NCI-H1436 treated with DMSO at 0.1 percent for 48 hours (cell line): ENCODE measurements at places on chromosomes 12 and 14.

DNA sequence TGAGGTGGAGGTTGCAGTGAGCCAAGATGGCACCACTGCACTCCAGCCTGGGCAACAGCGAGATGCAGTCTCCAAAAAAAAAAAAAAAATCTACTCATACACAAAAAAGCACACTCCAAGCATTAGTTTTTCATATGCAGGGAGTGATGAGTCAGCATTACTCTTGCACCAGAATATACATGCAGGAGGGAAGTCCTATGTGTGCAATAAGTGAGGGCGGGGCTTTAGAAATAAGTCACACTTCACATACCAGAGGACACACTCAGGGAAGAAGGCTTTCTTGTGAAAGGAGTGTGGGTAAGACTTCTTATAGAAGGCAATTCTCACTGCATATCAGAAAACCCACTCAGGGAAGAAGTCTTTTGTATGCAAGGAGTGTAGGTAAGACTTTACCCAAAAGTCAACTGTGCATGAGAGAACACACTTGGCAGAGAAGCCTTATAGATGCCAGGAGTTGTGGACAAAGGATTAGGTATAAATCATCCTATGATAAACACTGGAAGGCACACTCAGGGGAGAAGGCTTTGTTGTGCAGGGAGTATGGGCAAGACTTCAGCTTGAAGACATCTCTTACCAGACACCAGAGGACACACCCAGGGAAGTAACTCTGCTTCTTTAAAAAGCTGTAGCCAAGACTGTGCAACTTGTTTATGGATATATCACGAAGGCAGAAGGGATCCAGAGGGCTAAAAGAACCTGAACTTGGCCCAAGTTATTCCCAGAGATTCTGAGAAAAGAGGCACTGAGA, 50.5 kb downstream of the ATF7 start:
- no peak for DNase-seq

- DNase-seq = no peak
Measured at GRCh38 chr12:630656-631632, 32.3 kb downstream of the NINJ2 start.

DNA sequence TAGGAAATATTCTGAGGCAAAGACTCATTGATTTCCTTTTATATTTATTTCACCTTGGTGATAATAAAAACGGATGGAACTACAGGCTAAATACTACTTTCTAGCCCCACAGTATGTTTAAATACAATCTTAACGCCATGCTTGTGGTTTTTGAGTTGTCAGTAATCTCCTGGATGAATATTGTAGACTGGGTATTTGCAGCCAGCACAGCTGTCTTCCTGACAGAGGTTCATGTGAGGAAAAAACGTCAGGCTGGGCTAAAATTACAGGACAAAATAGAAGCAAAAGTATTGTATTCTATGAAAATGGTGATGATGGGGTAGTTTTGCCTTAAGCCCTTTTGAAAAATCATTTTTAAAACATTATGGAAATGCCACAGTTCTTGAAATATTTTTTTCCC, 140.9 kb downstream of the CCDC91 start:
- DNase-seq = no peak

DNA sequence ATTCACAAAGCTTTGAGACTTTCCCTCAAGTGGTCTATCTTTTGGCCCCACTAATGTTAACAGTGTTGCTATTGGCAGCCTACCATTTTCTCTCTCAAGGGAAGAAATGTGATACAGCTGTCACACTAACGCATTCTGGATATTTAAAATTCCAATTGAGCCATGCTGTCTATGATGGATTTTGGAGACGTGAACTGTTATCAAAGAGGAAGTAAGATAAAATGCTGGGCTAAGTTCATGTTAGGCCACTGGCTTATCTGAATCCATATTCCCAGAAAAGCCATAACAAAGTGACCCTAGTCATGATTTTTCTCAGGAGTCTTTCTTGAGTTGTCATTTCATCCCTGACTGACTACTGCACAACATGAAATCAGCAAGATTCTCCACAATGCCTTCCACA, 200.2 kb downstream of the PHLDA1 start:
- DNase-seq = no peak

DNA sequence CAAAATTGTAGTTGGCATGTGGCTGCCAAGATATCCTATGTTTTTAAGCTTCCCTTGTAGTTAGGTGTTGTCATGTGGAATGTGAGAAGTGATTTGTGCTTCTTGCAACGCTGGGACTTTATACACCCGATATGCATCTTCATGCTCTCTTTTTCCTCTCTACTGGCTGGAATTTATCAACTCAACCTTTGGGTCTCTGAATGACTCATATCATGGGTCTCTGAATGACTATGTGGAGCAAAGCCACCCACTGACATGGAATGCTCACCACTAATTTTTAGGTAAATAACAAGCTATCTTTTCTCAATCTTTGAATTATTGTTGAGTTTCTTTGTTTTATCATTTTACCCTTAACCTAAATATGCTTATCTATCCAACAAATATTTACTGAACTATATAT, 144.6 kb downstream of the ATP23 start:
- no peak for DNase-seq

DNA sequence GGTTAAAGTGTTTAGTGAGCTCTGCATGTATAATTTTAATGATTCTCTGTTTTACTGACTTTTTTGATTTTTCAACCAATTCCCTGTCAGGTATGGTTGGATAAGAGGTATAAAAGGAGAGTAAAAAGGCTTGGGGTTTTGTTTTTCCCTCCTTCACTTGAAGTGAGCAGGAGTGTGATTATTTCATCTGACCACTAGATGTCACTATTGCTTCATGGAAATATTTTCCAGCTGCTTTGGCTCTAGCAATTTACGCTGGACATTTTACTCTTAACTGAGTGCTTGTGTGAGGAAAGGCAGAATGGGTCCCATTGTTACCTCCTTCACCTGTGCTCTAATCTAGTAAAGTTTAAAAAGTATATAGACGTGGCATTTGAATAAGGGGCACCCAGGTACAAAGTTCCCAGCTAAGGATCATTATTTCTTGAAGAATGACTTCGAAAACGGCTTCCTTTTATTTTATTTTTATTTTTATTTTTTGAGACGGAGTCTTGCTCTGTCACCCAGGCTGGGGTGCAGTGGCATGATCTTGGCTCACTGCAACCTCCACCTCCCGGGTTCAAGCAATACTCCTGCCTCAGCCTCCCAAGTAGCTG, 66.5 kb downstream of the TBC1D30 start:
- no peak for DNase-seq

DNA sequence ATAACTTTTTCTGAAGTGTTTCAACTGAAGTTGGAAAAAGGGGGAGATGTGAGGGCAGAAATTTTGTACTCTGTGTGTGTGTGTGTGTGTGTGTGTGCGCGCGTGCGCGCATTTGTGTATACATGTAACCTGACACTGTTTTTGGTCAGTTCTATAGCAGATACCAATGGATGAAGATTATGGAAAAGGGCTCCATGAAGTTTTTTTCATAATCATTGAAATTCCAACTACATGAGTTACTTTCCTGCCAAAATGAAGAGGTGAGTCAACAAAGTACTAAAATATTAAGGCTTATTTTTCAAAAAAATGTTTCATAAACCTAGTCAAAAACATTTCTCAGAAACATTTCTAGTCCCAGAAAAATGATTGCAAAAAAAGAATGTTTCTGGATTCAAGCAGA, 25.7 kb upstream of the CERS5 start:
- DNase-seq = no peak

DNA sequence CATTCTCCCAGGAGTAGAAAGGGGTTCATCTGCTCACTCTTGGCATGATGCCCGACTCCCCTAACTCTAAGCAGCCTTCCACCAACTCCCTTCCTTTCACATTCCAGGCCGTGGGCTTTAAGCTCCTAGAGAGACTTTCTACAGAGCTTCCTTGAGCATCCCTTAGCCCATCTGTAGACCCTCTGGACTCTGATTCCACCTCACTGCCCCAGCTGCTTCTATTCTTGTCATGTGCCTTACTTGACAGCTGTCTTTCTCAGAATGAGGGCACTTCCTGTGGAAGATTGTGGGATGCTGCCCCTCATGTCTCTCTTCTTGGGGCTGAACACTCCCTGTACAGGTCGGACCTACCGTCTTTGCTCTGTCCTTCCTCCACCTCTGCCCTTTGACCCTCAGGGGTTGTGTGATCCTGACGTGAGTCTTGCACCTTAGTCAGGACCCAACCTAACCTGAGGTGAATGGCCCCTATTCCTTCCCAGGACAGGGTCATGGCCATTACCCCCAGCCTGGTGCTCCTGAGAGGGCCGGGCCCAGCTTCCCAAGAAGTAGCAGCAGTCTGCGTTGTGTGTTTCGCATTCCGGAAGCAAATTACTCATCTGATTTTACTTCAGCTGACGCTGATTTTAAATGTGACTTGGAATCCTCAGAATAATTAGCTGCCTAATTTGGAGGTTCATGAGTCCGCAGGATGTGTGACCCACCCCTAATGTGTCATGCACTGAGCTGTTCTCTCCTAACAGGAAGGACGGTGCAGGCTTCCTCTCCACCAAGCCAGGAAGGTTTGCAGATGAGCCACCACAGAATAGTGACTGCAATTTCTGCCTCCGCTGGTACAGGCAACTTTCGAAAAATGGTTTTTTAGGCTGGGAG, 2.7 kb upstream of the GALNT6 start:
- DNase-seq = no peak

DNA sequence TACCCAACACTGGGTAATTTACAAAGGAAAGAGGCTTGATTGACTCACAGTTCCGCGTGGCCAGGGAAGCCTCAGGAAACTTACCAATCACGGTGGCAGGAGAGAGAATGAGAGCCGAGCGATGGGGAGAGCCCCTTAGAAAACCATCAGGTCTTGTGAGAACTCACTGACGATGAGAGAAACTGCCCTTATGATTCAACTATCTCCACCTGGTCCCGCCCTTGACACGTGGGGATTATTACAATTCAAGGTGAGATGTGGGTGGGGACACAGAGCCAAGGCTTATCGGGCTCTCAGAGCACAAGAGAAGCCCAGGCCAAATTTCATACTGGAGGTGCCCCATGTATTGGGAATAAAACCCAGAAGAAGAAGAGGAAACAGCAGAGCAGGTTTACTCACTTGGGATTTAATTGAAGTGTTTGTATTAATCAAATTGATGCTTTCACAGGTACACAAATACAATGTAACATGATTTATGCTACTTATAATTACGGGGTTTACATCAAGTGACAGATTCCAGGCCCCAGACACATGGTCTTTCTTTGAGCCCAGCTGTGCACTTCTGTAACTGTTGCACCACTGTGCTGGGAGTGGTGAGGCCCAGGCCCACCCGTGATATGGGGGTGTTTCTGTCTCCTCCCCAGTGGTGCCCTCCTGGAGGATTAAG, 8.2 kb upstream of the CCDC85C start:
- no peak for DNase-seq

GRCh38 chr12:76757694-76758093, 6.2 kb upstream of the ZDHHC17 start:
- no peak for DNase-seq

DNA sequence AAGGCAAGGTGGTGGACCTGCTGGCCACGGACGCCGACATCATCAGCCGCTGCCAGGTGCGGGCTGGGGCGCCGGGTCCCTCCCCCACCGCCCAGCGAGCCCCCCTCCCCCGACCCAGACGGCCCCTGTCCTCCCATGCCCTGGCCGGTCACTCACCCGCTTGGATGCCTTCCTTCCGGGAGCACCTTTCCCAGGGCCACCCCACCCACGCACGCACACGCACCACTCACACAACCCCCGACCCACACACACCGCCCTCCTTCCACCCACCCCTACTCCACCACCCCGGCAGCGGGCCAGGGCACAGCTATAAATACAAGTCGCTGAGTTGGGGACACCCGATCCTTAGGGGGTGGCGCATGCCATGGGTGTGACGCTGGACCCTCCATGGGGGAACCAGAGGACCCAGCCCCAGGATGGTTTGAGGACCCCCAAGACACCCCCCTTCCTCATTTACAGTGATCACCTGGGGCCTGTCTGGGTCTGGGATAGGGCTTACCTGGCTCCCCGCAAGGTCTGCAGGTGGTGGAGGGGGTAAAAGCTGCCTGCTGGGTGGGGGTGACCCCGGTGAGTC, 465 bp downstream of the ADSS1 start:
- DNase-seq = no peak

DNA sequence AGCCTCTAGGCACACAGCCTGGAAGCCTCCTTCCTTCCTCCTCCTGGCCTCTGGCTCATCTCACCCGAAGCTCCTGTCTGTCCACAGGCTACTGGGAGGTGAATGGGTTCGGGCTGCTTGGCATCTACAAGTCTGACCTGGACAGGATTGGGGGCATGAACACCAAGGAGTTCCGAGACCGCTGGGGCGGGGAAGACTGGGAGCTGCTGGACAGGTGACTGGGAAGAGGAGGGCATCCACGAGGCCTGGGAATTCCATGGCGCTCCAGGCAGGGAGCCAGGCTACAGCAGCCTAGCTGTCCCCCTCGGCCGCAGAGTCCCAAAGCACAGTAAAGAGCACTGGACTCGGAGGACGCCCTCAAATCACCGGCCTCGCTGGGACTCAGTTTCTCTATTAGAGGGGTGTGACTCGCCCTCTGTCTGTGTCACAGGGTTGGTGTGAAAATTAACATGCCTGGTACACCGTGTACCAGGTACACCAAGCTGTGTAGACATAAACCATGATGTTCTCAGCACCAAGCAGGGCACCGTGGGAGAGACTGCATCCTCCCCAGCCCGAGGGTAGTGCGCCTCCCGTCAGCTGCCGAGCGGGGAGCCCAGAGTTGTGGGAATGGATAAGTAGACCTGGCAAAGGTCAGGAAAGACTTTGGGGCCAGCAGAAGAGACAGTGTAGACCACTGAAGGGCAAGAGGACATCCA, 99.6 kb downstream of the B4GALNT3 start:
- no peak for DNase-seq
